Osteocyte (in vitro differentiated cells): ENCODE measurements at places on chromosomes 11 and 22.

GRCh38 chr11:13889552-13890249 is 72.8 kb upstream of the SPON1 start:
- no peak for DNase-seq

DNA sequence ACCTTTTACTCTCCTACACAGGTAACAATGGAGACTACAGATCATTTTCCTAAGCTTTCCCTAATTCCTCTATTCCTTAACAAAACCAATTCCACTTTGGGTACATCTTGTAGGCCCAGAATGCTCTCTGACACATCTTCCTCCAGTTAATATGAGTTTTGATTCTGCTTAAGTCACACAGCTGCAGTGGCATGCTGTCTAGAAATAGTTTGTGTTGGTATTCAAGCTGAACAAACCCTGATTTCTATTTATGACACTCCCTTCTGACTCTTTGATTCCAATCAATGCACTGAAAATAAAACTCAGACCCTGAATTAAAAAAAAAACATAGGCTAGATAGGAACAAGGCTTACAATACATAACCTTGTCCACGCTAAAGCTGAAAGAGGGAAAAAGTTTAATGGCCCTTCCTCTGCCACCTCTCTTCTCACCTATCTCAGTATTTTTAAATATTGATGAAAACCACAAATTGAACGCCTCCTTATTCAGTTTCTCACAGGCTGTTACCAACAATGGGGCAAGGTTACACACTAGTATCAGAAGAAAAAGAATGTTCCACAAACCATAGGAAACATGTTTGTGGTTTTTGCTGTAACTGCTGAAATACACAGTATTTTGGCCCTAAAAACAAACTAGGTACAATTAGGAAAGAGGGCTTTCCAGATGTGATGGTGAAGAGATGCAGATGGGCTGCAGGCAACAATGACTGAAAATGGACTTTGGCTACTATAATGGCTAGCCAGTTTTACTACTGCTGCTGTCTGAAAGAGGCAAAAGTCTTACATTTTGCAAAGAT is 35.7 kb upstream of the GAB2 start:
- DNase-seq = no peak

DNA sequence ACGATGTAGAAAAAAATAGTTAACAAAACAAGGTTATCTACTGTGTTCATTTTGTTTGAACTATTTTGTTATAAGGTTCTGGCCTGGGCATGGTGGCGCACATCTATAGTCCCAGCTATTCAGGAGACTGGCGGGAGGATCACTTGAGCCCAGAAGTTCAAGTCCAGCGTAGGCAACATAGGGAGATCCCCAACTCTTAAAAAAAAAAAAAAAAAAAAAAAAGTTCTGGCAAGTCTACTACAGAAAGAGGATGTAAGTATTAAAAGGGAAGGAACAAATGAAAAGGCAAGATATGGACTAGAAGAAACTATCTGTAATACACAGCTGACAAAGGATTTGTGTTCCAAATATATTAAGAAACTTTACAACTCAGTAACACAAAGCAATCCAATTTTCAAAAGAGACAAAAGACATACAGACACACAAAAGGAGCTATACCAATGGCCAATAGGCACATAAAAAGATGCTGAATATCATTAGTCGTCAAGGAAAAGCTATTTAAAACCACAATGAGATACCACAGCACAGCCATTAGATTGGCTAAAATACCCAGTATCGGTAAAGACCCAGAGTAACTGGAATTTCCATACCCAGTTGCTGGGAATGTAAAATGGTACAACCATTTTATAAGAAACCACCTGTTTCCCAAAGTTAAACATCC is 27.4 kb downstream of the RRAS2 start:
- DNase-seq = no peak

DNA sequence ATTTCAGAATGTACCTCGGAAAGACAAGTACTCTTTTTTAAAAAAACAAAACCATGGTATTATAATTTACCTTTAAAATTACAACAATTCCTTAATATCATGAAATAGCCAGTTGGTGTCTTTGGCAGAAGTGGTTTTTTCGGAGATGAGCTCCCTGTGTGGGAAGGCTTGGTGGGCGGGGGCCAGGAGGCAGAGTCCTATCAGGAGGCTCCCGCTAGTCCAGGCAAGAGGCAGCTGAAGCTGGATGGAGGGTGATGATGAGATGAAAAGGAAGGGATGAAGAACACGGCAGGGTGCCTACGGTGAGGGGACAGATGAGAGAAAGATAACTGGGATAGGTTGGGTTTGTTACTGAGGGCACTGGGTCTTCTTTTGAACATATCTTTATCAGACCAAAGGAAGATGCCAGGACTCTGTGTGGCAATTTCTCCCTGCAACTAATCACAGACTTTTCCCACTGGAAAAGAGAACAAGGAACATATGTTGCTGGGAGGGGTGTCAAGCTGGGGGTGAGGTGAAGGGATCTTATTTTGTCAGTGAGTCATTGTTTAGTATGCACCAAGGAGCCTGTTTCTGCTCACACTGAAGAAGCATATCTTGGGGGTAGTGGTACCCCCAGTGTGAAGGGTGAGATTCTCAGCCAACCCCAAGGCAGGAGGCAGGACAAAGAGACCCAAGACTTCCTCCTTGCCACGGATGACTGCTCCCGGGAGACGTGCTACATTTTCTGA is 91.5 kb upstream of the YWHAH start:
- no peak for DNase-seq

DNA sequence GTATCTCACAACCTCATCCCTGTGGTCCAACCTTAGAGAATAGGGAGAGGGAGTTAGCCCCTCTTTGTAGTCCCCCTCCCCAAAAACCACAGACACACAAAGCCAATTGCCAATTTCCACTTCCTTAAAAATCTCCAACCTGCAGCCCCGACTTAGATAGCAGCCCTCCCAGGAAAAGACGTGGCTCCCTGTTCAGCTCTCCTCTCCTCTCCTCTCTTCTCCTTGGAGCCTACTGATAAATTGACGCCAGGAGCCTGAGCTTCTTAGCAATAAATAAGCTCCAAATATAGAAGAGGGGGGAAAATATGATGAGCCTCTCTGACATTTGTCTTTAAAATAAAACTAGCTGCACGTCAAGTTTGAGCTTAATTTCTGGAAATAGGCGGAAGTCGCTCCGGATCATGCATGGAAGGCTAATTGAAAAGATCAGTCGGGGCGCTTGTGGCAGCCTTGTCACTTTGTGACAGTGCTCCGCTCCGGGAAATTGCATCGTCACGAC is 7.3 kb downstream of the PAX6 start:
- DNase-seq = no peak

- DNase-seq = no peak
Observed at GRCh38 chr11:66861038-66861773, 4.3 kb downstream of the LRFN4 start.

- DNase-seq = no peak
Observed at GRCh38 chr22:18145676-18146388, 4.1 kb upstream of the USP18 start.

GRCh38 chr11:126333142-126333541 is 22.3 kb upstream of the ST3GAL4 start:
- DNase-seq = no peak

- peak; percentile 92 for DNase-seq
Observed at GRCh38 chr11:57277845-57278720, 41.0 kb upstream of the APLNR start.

DNA sequence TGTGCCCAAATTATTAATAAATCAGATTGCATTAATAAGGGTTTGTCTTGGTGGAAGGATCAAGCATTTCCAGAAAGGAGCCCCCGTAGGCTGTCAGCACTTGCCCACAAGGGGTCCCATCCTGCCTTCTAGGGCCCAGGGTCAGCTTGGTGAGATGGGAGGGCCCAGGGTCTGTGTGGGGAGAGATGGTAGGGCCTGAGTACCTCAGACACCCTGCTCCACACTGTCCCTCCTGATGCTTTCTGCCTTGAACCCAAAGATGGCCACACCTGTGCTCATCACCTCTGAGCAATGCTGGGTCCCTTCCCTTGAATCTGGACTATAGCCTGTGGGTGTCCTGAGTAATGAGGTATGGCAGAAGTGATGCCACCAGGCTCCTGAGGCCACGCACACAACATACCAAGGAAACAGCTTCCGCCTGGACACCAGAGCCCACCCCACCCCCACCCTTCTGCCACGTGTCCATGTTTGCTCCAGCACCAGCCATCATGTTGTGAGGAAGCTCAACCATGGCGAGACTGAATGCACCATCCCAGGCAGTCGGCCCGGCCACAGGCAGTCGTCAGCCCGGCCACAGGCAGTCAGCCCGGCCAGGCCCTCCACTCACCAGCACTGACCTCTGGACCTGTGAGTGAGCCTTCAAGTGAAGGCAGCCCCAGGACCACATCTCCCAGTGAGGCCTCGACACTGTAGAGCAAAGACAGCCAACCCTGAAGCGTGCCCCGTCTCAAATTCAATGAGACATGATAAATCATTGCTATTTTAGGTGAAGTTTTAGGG is 6.8 kb downstream of the BET1L start:
- peak; percentile 78 for DNase-seq

DNA sequence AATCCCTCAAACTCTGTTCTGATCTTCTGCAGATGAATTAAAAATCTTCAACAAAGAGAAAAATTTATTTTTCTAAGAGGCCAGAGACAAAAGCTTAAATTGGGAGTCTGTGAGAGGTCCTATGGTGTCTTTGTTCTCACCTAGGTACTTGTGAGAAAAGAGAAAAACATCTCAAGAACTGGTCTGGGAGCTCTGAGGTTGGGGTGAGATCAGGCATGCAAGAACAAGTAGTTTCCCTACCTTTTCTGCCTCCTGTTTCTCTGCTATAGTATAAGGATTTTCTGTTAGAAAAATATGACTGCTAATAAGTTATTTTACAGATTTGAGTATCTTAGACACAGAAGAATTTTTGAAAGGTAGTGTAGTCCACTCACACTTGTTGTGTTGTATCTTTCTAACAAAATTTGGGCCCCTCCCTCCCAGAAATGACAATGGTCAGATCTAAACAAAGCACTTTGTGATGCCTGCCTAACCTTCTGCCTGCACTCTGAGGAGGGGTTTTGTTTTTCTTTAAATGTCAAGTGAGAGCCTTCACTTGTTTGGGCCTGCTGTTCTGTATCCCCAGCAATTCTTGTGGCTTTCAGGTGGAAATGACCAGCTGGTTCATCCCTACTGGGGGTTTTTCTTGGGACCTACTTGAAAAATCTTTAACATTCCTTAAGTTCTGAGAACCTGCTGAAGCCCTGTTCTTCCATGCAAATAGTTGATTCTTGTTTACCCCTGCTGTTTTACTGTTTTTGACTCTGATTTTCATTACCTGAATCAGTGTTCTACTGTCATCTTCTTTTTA is 13.6 kb upstream of the OR51S1 start:
- DNase-seq = no peak

- no peak for DNase-seq
Observed at GRCh38 chr11:19301361-19301760, 60.6 kb upstream of the E2F8 start.

DNA sequence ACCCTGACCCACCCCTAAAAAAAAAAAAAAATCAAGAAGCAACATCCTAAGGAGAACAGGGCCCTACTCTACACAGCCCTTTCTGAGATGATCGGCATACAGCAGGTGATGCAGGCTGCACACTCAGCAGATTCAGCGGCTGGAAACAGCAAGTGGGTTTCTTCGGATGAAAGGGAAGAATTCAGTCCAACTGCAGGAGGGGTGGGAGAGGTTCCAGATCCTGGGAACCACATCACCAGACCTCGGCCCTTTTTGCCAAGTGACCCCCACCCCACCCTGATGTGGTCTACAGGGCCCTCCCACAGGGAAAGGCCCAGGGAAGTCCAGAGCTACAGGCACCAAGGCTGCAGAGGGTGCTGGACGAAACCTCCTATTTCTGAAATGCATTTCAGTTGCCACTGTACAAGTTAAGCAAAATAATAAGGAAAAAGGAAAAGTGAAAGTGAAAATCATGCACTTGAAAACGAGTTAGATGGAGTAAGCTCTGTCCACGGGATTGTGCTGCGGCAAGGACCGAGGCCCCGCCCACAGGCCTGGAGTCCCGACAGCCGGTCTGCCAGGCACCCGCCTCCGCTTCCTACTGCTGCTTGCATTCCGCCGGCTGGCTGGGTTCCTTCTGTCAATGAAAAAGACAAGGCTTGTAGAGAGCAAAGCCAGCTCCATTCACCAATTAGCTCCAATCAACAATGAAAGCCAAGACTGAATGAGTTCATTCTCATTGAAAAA is 16.0 kb upstream of the PHLDA2 start:
- peak; percentile 94 for DNase-seq

DNA sequence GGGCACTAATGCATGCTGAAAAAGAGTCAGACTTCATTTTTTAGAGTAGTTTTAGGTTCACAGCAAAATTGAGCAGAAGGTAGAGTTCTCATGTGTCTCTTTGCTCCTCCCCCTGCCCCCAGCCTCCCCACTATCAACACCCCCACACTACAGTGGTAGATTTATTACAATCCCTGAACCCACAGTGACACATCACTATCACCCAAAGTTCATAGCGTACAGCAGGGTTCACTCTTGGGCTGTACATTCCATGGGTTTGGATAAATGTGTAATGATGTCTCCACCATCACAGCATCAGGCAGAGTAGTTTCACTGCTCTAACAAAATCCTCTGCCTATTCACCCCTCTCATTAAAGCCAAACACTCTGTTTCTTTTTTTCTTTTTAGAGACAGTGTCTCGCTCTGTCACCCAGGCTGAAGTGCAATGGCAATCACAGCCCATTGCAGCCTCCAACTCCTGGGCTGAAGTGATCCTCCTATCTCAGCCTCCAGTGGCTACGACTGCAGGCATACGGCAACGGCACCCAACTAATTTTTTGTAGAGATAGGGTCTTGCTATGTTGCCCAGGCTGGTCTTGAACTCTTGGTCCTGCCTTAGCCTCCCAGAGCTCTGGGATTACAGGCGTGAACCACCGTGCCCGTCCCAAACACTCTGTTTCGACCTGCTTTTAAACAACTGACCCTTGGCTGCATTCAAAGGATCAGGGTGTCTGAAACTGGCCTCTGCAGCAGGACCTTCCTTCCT is 4.1 kb downstream of the BEST1 start:
- no peak for DNase-seq

GRCh38 chr11:7364660-7365059 is 113.0 kb downstream of the SYT9 start:
- no peak for DNase-seq

DNA sequence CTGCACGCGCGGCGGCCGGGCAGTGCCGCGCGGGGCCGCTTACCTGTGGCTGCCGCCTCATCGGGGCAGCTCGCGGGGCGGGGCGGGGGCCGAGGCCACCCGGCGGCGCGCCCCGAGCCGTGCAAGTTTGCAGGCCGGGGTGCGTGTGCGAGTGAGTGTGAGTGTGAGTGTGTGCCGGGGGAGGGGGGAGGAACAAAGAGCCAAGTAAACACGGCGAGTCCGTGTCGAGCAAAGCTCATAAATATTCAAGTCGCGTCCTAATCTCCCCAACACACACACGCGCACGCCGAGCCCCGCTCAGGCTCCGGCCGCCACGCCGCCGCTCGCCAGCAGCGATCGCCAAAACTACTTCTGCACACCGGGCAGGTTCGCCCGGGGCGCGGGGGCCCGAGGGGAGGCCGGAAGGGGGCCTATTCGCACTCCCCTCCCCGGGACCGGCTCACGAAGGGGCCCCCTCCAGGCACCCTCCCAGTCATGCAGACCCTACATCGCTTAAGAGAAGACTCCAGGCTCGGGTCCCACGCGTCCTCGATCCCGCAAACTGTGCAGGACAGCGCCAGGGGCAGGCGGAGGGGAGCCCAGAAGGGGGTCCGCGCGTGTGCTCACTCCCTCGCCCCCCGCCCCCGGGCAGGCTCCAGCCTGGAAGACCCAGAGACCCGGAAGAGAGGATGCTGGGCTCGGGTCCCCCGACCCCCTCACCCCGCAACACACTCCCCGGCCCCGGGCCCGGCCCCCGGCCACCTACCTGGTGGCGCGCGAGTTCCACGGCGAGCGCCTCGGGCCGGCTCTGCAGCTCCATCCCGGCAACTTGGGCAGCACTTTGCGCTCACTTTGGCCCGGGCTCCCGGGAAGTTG is 827 bp downstream of the PHF21B start:
- DNase-seq = no peak
